ENCODE measurements at places on chromosomes 6 and 20.

- DNase-seq, result no peak
Measured at GRCh38 chr20:58645412-58645968, 5.6 kb upstream of the STX16 start.

DNA sequence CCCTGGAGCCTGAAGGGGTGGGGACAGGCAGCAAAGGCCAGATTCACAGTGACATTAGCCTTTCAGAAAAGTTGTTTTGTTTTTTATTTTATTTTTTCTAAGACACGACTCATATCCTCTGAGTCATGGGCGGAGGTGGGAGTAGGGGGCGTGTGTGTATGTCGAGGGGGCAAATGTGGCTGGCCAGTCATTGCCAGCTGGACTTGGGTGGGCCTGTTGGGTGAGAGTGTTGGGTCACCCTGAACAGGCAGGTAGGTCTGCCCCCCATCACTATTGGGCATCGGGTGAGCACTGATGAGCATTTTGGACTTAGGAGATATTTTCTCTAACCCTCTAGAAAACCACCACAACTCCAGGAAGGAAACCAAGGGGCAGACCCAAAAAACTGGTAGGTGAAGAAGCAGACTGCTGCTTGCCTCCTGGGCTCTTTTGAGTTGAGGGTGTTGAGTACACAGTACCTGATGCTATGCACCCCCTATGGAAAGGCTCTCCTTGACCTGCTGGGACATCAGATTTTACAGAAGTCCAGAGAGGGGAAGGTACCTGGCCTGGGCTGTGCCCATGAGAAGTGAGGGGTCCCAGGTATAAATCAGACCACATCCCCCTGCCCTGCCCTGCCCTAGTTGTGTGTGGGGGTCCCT, 5.6 kb downstream of the SMIM29 start:
- no peak for DNase-seq

DNA sequence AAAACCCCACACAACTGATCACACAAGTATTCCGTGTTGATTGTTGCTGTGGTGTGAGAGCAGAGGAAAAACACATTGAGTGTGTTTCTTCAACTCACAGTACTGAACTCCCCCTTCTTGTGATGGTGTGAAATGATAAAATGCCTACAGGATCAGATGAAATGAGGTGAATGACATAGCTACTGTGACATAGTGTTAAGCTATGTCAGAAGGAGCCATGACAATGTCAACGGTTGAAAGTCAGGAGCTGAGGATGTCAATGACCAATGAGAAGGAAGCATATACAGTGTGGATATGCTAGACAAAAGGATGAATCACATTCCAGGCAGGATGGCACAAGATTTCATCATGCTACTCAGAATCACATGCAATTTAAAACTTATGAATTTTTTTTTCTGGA, 38.8 kb downstream of the WASF1 start:
- DNase-seq, result no peak

DNA sequence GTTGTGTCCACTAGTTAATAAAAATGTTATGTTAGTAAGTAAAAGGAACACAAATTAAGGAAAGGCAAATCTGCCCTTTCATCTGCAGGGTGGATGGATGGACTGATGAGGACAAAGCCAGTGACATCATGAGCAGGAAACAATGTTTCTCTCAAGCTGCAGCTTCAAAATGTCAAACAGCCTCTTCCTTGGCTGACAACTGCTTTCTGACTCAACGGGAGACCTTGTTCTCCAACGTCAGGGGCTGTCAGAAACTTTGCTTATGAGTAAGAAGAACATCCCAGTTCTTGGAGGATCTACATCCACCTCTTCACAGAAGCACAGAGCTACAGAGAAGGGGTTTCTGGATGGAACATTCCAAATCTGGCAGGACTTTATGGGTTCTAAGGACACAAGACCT, 6.0 kb downstream of the CST2 start:
- no peak for DNase-seq

DNA sequence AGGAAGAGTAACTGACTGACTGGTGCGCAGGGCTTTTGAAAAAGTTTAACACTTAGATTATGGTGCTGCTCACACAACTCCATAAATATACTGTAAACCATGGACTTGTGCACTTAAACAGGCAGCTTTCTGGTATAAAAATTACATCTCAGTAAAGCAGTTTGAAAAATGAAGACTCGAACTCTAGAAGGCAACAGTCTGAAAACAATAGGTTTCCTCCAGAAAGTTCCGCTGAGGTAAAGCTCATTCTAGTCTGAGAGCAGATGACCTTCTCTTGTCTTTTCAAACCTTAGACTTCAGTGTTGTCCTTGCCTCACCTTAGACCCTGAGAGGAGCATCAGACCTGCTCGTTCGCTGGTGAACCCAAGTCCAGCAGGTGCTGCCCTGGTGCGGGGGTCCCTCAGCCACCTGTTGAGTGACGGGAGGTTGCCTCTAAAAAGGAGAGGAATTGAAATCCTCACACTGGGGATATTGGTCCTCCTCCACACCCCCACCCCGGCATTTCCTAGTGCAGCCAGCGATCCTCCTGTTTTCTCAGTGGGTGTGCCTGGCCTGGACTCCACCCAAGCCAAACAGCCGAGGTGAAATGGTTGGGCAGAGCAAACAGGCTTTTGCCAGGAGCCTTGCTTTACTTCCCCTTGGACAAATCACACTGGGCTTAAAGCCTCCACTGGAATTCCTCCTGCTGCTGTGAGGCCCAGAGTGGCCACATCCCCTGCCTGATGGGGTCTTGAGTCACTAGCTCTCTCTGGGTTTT, 14.7 kb upstream of the PYGB start:
- no peak for DNase-seq

DNA sequence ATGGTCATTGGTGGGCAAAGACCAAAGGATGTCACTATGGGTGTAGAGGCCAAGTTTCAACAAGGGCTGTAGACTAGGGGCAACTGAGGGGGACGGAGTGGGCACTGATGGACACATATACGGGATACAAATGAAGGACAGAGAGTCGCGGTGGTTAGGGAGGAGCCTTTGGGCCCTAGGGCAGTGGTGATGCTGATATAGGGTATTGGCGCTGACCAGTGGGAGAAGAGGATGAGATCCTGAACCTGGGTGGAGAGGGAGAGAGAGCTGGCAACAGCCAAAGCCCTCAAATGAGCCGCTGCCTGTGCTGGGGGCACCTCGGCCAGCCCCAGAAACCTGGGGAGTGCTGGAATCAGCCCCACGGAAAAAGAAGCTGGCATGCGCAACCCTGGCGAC, 1.6 kb downstream of the CDH22 start:
- DNase-seq, result no peak

DNA sequence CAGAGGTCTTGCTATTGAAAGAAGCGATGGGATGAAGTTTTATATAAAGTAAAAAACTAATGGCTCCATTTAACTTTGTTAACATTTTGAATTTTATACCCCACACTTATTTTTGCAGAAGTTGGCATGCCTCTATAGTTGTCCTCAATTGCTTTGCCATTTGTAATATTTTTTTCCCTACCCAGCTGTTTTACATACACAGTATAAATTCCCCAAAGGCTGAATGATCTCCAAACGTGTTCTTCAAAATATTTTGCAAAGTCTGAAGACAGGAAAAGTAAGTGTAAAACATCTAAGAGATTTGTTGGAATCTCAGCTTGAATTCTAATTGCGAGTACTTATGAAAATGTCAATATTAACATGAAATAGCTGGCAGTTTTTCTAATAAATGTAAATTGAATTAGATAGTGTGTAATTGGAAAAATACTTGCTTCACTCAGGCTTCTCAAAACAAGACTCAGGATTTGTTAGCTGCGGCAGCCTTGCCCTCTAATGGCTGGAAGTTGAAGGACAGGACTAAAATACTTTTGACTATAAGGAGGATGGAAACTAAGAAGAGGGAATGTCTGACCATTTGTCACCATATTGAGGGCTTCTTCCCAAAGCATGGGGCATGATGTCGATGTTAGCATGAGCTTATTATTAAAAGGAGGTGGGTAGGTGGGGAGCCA, 226.8 kb downstream of the UST start:
- peak; percentile 47 for DNase-seq

GRCh38 chr20:11246251-11246775, 572.5 kb upstream of the JAG1 start:
- no peak for DNase-seq

DNA sequence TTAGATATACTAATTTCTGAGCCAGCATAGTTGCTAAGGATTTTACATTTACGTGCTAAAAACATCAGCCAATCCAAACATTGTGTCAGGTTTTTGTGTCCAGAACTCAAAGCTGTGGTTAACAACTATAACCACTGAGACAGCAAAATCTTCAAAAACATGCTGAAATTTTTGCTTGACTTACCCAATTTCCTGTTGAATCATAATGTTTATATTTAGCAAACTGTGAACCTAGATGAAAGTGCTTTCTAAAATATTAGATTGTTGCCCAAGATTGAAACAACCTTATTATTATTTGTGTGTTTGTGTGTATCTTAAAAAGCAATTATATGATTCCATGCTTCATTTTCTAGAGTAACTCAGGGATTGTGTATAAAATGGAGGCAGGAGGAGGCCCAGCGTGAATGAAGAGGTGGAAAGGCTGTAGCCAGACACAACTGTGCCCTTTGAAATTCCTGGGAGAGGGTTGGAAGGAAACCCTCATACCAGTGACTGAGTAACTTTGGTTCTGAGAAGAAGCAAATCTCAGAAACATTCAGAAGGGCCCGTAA, 48.0 kb downstream of the ARMC2 start:
- DNase-seq, result no peak
